ENCODE measurements at places on chromosomes 2 and 18.

- DNase-seq: no peak
Observed at GRCh38 chr2:41924024-41924423, 123.8 kb upstream of the PKDCC start.

GRCh38 chr18:12595571-12596255 is 62.2 kb downstream of the SPIRE1 start:
- no peak for DNase-seq

DNA sequence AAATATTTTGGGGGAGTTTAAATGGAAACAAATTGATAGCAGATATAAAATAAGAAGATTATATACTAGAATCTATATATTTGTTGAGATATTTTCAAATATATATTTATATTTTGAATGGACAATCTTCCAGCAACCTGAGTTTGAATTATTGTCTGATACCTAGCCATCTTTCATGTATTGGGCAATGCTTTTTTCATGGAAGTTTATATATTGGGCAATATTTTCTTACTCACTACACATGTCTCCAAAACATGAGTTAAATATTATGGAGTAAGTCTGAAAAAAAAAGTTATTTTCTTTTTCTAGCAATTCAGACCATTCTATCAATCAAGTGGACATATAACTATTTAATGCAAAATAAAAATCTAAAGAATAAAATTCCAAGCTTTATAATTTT is 295.2 kb downstream of the NYAP2 start:
- DNase-seq: no peak

DNA sequence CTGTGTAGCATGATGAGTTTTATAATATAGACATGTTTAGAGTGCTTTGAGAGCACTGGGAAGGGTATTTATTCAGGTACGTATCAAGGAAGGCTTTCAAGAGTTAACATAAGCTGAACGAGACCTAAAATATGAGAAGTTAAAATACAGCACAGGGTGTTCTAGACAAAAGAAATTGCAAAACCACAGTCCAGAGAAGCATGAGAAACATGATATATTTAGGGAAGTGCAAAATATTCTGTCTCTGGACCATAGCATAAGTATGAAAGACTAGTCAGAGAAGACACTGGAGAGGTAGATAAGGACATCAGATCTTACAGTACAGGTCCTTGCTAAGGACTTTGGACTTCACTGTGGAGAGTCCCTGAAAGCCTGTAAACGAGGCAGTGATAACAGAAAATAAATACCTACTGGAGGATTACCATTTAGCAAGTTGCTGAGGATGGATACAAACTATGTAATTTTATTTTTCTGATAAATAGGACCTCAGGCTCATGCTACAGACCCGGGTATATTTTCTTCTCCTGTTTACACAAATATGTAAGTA is 43.7 kb downstream of the FSIP2 start:
- DNase-seq: no peak

DNA sequence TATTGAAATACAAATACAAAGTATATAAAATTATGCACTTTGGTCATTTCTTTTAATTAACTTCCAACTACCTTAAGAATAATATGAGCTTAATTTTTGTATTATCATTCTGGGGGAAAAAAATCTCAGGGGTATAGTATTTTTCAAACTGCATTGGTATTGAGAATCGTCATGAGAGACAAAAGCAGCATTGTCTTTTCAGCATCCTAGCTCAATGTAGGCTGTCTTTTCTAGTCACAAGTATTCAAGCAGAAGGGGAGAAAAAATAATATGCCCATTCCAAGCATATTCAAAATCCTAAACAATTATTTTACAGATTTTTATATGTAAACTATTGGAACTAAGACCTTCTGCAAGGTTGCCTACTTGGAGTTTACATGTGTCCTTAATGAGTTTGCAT is 693.3 kb downstream of the LRP1B start:
- no peak for DNase-seq

DNA sequence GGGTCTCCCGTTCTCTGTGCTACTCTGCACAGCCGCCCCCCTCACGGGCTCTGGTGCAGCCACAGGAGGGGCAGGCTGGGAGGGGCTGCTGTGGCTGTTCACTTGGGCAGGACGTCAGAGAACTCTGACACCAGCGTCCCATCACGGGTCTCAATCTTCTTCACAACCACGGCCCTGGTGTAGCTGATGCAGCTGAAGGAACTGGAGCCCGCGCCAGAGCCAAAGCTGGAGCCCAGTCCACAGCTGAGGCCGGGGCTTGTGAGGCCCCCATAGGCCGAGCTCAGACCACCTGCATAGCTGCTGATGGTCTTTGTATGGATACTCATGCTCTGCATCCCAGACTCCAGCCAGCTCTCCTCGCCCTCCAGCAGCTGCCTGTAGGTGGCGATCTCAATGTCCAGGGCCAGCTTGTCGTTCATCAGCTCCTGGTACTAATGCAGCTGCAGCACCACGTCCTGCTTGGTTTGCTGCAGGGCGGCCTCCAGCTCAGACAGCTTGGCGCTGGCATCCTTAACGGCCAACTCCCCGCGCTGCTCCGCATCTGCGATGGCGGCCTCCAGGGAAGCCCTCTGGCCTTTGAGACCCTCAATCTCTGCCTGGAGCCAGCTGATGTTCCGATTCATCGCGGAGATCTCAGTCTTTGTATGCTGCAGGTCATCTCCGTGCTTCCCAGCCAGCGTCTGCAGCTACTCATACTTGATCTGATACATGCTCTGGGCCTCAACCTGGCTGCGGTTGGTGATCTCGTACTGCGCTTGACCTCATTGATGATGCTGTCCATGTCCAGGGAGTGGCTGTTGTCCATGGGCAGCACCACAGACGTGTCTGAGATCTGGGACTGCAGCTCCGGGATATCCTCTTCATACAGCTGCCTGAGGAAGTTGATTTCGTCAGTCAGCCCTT is 7.4 kb upstream of the DUSP19 start:
- DNase-seq: no peak

DNA sequence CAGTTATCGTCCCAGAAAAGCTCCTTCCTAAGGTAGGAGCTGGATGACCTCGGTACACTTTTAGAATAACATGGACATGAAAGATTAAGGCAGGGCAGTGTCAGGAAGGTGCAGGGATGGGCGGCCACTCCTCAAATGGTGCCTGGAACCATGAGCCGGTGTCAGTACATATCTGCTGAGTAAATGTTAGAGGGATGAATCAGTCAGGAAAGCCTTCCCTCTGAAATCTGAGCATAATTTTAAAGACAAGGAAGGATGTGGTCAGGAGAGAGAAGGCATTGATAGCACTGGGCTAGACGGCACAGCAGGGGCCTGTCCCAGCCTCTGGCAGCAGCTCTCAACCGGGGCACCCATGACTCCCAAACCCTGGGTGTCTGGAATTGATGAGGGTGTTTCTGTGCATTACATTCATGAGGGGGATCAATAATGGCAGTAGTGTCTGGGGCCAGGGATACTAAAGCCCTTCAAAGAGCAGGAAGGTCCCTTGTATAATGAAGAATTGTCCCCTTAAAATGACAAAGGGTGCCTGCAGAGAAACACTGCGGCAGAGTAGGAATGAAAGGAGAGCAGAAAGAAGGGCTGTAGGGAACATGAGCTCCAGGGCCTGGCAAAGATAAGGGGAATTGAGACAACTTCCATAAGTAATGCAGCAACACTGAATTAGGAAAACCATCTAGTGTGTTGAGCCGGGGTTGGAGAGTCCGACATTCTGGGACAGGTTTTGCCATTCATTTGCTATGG is 162.3 kb upstream of the REV1 start:
- DNase-seq: no peak

- no peak for DNase-seq
Observed at GRCh38 chr2:241873803-241874110, 4.2 kb downstream of the RTP5 start.

DNA sequence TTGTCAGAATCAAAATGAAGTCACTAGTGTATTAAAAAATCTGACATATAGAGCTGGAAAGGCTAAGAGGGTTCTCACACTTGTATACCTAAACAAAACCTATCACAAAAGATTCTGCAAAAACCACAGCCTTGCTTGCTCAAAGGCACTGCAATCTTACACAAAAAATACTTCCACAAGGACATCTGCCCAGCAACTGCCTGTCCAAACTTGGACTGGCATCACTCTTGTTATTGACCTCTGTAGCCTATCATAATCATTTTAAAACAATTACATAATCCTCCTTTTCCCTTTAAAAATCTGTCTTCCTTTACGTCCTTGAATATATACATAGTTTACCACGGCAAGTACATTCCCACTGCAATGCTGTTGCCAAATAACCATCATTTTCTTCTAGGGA is 19.9 kb downstream of the CHMP3 start:
- no peak for DNase-seq

GRCh38 chr2:45505138-45505537 is 105.9 kb downstream of the SRBD1 start:
- DNase-seq: no peak

- DNase-seq: no peak
Observed at GRCh38 chr18:80105369-80106167, 3.5 kb upstream of the ADNP2 start.

DNA sequence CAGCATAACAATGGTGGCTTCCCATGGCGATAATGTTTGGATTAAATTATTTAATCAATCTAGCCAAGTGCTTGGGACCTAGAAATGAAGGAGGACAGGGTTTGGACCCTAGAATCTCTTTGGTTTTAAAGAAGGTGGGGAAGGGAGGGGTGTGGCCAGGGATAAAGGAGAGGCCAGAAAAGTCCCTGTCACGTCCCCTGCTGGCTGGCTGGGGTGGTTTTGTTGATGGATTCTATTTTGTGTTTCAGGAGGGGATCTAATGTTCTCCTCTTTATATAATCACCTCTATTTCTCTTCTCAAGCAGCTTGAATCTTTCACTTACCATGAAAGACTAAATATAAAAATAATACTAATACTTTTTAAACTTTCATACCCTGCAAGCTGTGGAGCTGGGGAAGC is 52.6 kb upstream of the GALR1 start:
- no peak for DNase-seq

DNA sequence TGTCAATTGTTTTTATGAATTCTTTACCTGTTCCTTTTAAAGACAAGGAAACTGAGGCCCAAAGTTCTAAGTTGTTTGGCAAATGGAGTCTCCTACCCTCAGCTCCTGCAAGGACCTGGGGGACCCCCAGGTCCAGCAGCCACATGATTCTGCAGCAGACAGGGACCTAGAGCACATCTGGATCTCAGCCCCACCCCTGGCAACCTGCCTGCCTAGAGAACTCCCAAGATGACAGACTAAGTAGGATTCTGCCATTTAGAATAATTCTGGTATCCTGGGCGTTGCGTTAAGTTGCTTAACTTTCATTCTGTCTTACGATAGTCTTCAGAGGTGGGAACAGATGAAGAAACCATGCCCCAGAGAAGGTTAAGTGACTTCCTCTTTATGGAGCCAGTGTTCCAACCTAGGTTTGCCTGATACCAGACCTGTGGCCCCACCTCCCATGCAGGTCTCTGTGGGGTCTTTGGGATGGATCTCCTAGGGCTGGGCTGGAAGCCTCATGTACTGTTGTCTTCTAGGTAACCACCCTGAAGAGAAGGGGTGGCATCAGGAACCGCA is 5.6 kb upstream of the CENPA start:
- DNase-seq: no peak

DNA sequence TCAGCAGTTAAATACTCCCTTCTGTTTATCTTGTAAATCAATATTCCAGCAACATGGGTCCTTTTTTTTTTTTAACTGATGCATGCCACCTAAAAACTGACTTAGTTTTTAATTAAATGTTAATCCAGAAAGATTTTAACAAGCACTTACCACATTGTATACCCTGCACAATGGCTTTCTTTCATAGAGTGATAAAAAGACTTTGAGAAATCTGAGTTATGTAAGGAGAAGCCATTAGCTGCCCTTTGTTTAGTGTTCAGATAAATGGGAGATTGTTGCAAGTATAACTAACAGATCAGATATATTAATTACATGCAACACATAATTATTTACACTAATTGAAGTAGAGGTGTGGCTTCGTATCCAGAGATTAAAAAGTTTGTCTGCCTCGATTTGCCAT is 22.7 kb upstream of the NFATC1 start:
- no peak for DNase-seq

- no peak for DNase-seq
Observed at GRCh38 chr18:54280220-54280569, 10.9 kb downstream of the POLI start.

DNA sequence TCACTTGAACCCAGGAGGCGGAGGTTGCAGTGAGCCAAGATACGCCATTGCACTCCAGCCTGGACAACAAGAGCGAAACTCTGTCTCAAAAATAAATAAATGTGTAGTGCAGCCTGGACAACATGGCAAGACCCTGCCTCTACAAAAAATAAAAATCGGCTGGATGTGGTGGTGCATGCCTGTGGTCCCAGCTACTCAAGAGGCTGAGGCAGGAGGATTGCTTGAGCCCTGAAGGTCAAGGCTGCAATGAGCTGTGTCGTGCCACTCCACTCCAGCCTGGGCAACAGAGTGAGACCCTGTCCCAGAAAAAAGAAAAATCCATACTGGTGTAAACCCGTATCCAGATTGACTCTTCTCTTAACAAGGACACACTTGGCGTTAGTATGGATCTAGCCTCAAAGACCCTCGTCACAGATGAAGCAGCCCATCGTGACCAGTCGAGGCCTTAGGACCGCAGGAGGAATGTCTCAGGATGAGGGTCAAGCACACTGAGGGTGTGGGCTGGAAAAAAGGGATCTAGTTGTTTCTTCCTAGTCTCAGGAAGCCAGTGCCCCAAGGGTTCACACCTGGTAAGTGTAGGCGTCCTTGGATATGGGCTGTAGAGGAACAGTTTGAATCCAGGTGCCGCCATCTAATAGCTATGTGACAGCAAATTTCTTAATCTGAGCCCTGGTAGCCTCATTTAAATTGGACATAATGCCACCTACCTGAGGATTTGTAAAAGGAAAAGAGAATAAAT is 4.0 kb upstream of the GPBAR1 start:
- no peak for DNase-seq

- DNase-seq: no peak
Observed at GRCh38 chr2:173446722-173447121, 92.0 kb downstream of the CDCA7 start.

All from activated T-cell treated with anti-CD3 and anti-CD28 coated beads for 4 hours (primary cell).